ENCODE measurements at places on chromosomes 11 and 22.
A peak's percentile ranks its signal among the peaks of the same experiment; 100 is the strongest.

DNA sequence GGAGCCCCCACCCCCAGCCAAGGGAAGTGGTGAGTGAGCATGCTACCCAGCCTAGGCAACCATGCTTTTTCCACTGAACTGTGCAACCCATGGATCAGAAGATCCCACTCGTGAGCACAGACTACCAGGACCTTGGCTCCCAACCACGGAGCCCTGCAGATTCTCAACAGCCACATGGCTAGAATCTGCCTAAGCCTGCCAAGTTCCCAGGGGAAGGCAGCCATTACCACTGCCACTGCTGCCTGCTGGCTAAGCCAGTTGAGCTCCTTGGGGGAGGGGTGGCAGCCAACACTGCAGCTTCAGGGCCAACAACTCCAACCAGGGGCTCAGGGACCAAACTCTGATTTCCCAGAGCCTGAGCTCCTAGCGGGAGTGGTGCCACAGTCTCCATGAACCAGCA is 195.8 kb downstream of the DLG2 start:
- DNase-seq, result no peak

DNA sequence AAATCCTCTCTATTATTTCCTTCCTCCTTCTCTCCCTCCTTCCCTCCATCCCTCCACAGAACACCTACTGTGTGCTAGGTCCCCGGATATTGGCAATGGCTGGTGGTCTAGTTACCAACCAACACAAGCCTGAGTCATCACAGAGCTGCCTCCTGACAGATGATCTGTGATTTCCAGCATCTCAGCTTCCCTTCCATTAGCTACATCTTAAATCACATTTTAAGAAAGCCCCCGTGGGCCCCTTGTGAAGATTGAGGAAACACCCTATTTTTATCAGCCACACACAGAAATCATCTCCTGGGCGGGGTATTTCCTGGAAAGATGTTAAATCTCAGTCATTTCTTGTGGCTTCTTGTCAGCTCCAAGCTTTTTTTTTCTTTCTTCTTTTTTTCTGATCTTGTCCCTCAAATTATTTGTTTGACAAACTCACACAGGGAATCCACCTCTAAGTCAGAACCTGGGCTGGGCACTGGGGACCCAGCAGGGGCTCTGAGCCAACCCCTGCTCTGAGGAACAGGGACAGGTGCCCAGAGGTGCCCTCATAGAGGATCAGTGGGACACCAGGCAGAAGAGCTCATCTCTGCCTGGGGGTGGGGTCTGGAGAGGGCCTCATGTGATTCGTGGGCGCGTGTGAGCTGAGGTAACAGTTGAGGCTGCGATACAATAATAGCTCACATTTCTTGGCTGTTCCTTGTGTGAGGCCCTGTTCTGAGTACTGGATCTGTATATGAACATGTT is 42.4 kb downstream of the CACNA1I start:
- peak; percentile 38 for DNase-seq

- no peak for DNase-seq
Measured at GRCh38 chr11:88435415-88435814, 97.9 kb upstream of the CTSC start.

GRCh38 chr11:126594921-126595367 is 239.5 kb downstream of the ST3GAL4 start:
- no peak for DNase-seq

- DNase-seq, result no peak
Measured at GRCh38 chr11:121608545-121609098, 155.9 kb upstream of the SORL1-AS1 start.

GRCh38 chr22:50657925-50658324 is 14.7 kb upstream of the SHANK3 start:
- no peak for DNase-seq

- DNase-seq, result no peak
Measured at GRCh38 chr11:59273373-59273841, 60.7 kb upstream of the MPEG1 start.

DNA sequence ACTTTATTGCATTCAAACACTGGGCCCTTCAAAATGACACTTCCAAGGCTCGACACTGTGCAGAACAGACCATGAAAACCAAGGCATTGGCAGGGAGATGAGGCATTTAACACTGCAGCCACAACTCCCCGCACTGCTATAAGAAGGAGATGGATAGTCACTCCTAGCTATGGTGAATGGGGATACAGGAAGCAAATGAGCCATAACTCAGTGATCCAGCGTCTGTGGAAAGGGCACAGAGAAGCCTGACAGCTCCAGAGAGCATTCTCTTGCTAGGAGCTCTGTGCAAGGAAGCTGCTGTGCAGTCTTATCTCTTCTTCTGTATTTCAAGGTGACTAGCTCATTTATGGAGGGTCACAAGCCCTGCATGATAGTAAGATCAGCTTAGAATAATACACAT is 20.9 kb downstream of the HPS4 start:
- no peak for DNase-seq

DNA sequence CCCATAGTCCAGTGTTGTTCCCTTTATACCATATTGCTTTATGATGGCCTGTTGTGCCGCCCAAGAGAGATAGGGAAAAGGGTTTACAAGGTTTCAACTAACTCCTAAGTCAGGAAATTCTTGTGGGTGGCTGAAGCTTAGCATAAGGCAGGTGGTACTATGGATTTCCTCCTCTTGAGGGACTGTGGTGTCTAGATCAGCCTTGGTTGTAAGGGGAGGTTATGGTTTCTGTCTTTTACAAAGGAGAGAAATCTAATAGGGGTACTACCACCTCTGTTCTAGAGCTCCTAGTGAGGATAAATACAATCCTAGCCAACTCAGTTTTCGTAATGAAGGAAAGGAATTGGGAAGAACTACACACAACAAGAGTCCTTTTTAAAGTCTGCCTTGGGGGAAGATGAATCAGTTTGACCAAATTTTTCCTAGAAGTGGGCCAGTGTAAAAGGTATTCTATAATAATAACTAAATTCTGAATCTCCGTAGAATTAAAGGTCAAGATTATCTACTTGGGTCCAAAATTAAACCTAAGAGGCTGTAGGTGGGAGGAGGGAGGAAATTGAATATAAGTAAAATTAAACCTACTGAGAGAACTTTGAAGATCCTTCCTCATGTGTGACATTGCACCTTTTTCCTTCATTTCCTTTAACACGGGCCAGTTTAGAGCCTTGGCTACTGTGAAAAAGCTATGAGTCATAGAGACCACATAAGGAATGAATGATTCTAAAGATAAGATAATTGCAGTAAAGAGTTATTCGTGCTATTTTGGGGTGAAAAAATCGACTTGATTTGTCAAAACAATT is 17.2 kb downstream of the DLAT start:
- DNase-seq, result no peak

DNA sequence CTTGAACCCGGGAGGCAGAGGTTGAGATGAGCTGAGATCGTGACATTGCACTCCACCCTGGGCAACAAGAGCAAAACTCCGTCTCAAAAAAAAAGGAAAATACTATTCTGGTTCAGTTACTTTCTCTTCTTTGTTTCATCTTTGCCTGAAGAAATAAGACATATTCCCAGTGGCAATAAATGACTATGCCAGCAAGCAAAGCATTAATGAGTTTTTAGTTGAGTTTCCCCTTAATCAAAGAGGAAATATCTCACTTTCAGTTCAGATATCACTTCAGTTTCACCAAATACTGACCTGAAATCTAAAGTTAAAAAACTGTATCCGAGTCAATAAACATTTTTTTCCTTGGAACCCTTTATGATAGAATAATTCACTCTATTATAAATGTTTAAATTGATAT is 10.4 kb downstream of the PISD start:
- no peak for DNase-seq

- DNase-seq, result no peak
Measured at GRCh38 chr22:40544758-40545157, 91.8 kb downstream of the MRTFA start.

GRCh38 chr11:73394416-73395296 is 18.5 kb downstream of the RELT start:
- no peak for DNase-seq

DNA sequence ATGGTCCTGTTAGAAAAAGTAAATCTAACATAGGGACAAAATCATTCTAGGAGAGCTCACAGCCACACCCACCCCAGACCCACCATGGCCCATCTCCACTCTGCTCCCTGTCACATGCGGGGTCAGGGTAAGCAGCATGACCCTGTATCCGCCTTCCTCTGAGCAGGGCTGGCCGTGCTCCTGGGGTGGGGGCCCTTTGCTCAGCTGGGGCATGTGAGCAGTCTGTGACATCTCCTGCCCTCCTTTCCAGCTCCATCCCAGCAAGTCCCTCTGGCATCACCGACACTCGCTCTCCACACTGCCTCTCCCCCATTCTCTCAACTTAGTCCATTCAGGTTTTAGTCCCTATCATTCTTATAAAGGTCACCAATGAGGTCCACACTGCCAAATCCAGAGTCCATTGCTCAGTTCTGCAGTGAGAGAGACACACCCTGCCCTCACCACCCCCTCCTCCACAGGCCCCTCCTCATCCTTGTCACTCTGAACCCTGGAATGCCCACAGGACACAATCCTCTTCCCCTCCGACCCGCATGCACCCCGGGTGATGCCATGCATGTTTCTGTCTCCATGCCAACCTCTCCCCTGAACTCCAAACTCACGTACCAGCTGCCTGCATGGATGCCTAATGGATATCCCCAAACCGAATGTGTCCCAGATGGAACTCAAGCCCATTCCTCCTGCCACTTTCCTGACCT is 65.1 kb upstream of the PITPNB start:
- DNase-seq, result no peak

- DNase-seq, result no peak
Measured at GRCh38 chr11:108662700-108663099, 2.2 kb upstream of the DDX10 start.

DNA sequence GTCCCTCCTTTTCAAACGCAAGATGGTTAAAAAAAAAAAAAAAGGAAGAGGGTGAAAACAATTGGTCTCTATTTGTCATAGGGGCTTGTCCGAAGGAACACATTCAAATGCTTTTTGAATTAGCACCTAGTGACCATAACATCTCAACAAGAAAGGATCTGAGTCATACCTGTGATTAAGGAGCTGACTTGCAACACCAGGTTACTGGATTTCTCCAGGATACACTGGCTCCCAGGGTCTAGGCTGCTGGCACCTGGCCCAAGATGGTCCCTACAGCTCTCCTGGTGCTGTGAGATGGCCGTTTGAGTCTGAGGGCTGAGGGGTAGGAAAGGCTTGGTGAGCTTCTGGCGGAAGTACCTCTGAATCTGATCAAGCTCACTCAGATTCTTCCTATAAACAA is 28.4 kb upstream of the UCP3 start:
- no peak for DNase-seq

GRCh38 chr11:70183483-70184176 is 19.5 kb upstream of the FADD start:
- no peak for DNase-seq

- DNase-seq, result no peak
Measured at GRCh38 chr11:113417428-113417827, 29.8 kb downstream of the ANKK1 start.

DNA sequence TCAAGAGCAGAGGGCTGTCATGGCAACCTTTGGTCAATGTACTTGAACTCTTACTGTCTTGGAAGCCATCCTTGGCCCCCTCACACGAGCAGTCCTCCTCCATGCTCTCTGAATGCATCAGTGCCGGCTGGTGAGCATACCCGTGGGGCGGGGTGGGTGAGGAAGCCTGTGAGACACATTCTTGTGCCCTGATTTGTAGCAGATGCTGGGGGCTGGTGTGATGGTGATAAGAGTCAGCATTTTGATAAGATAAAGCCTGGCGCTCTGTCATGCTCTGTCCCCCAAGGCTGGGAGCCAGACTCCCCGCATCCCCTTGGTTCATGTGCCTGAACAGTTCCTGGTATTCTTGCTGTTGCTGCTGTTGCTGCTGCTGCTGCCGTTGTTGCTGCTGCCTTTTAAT is 20.5 kb upstream of the APOA1 start:
- DNase-seq, result no peak

DNA sequence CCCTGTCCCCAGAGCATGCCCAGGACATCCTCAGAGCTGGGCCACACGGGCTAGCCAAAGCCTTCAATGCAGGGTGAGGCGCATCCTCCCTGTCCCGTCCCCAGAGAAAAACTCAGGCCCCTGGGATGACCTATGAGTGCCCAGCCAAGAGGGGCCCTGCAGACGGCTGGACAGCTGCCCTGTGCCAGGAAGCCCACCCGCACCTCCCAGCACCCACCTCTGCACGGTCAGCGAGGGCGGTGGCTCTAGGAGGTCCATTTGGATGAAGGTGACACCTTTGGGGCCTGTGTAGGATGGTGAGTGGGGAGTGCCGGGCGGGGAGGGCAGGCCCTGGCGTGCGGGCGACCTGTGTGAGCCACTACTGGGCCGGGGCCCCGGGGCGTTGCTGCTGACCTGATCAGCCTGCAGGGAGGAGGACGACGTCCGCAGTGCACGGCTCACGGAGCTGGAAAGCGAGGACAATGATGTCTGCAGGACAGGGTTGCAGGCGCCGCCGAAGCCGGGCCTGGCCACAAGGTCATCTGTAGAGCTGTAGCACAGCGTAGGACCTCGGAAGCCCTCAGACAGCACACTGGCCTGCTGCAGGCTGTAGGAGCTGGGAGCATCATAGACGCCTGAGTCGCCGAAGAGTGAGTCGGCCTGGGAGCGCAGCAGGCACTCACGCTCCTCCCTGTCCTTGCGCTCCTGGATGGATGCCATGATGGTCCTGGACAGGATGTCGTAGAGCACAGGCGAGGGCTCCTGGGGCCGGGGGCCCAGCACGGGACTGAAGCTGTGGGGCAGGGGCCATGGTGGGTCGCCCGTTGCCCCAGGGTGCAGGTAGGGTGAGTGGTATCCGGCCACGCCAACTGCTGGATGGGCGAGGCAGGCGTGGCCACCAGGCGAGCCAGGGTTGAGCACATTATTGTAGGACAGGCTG is 180.5 kb downstream of the IGLL1 start:
- no peak for DNase-seq

- DNase-seq, result no peak
Measured at GRCh38 chr11:133930053-133930766, 26.6 kb downstream of the IGSF9B start.

- DNase-seq, result no peak
Measured at GRCh38 chr11:115761817-115762216, 257.6 kb upstream of the CADM1 start.

- no peak for DNase-seq
Measured at GRCh38 chr11:26096451-26096850, 235.5 kb upstream of the ANO3 start.

DNA sequence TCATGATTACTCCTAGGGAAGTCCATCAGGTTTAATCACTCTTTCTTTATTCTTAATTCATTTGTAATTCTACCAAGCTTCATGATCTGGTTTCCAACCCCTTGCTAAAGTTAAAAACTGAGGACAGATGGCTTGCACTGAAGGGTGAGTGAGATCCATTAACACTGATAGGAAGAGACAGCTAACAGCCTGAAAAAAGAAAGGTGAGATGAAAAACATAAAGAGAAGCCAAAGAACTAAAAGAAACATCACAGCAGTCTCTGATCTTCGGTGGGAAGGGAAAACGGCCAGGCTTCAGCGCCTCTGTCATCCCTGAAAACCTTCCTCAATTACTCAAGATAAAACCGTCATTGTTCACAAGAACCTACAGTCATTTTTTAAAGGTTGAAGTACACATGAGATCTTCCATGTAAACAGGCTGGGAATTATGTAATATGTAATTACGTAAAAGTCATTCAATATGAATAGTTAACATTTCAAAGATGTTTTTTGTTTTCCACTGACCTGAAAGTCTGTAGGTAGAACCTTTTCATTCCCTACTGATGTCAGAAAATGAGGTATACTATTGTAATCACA is 41.3 kb downstream of the VSIG10L2 start:
- no peak for DNase-seq

Measured in activated T-cell treated with anti-CD3 and anti-CD28 coated beads, Interleukin-2, amount 50 U/mL, for 48 hours (primary cell).